Gastrocnemius medialis (tissue), 4 donors: ENCODE measurements at places on chromosomes 5 and 9.

DNA sequence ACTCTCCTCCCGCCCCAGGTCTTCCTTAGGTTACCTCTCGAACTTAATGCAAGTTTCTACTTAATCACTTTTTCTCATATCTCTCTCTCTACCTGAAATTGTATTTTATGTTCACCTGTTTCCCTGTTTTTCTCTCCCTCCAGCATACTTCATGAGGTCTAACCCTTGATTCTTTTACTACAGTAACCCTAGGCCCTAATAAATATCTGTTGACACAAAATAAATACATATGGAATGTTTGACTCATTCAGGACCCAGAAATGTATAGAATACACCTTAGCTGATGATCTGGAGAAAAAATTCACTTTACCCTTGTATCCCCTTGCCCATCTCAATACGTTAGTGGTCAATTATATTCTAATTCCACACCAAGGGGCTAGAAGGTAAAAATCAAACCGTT is 250.9 kb upstream of the PTGER4 start:
- no peak for DNase-seq
- no peaks in the 10 kb centered on the region for H3K27me3 ChIP-seq
- H3K4me1 ChIP-seq, result no peaks in the 10 kb centered on the region
- H3K27ac ChIP-seq, result no peak overlapping the region
- no peak overlapping the region for H3K4me3 ChIP-seq
- H3K36me3 ChIP-seq, result no peaks in the 10 kb centered on the region

DNA sequence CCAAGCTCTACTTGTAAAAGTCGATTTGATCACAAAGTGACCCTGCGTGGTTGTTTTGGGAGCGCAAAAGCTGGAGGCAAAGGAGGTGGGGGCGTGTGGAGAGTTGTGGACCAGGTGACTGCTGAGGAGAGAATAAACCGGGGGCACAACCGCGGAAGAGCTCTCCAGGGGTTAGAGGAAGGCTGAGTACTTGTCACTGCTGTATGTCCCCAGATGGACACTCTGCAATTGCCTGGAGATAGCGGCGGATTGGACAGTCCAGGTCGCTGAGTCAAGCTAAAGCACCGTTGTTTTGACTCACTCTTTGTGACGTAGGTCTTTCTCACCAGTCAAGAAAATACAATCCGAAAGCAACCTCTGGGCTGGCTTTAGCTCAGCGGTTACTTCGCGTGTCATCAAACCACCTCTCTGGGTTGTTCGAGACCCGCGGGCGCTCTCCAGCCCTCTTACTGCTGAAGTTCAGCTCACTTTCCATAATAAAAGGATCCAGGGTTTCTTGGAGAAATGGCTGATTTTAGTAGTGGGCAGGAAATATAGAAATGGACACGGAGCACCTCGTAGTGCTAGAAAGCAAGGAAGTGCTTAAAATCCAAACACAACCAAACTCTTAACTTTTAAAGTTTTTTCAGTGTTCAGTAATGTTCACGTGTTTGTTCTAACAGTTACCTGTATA is 25.7 kb downstream of the ZMAT2 start:
- no peak overlapping the region for H3K27ac ChIP-seq
- peaks cover 7% of the 10 kb centered on the region for H3K27me3 ChIP-seq
- DNase-seq, result no peak
- no peak overlapping the region for H3K4me3 ChIP-seq
- no peaks in the 10 kb centered on the region for H3K36me3 ChIP-seq
- no peaks in the 10 kb centered on the region for H3K4me1 ChIP-seq

- DNase-seq, result no peak
- H3K27me3 ChIP-seq, result no peaks in the 10 kb centered on the region
- no peak overlapping the region for H3K4me3 ChIP-seq
- no peaks in the 10 kb centered on the region for H3K36me3 ChIP-seq
- H3K4me1 ChIP-seq, result no peaks in the 10 kb centered on the region
- no peak overlapping the region for H3K27ac ChIP-seq
Observed at GRCh38 chr5:152246401-152246800, 158.7 kb downstream of the NMUR2 start.

DNA sequence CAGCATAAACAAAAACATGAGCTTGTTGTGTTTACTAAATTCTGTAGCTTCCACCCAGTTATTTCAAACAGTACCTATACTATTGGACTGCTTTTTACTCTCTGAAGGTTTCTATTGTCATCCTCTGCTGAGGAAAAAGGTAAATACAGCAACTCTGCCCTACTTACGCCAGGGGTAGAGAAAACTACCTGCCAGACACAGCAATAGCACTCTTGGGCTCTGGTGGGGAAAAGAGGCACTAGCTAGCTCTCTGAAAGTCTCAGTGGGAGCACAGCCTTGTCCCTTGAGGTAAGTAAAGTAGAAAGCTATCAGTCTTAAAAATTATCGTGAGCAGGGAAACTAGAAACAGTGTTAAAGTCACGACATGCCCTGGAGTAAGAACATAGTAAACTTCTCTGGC is 3.7 kb downstream of the HCN1 start:
- no peaks in the 10 kb centered on the region for H3K27me3 ChIP-seq
- H3K27ac ChIP-seq, result no peak overlapping the region
- no peak overlapping the region for H3K4me3 ChIP-seq

DNA sequence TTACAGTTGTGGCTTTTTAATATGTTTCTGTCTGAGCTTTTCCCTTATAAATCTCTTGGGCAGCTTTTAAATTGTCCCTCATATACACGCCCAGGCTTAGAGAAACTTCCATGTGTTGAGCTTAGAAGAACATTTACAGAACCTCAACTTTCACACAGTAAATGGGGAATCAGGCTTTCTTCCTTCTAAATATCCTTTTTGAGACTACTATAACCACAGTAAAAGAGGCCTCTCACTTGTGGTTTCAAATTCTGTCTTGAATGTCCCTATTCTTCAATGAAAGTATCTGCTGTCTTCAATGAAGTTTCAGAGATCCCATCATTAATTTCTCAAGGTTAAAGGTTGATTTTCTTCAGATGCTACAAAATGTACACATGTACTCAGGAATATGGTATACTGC is 588.6 kb upstream of the DMAC1 start:
- H3K4me1 ChIP-seq, result no peaks in the 10 kb centered on the region
- H3K36me3 ChIP-seq, result no peaks in the 10 kb centered on the region
- H3K27ac ChIP-seq, result no peak overlapping the region
- H3K4me3 ChIP-seq, result no peak overlapping the region
- no peak for DNase-seq

GRCh38 chr5:83472508-83473345 is 1.2 kb downstream of the VCAN start:
- H3K36me3 ChIP-seq, result no peaks in the 10 kb centered on the region
- H3K27me3 ChIP-seq, result peaks cover 50% of the 10 kb centered on the region
- H3K4me1 ChIP-seq, result peaks cover 35% of the 10 kb centered on the region
- DNase-seq, result peak; percentile 28
- peak overlapping the region; percentile 57 for H3K4me3 ChIP-seq
- H3K27ac ChIP-seq, result peak overlapping the region; percentile 49

DNA sequence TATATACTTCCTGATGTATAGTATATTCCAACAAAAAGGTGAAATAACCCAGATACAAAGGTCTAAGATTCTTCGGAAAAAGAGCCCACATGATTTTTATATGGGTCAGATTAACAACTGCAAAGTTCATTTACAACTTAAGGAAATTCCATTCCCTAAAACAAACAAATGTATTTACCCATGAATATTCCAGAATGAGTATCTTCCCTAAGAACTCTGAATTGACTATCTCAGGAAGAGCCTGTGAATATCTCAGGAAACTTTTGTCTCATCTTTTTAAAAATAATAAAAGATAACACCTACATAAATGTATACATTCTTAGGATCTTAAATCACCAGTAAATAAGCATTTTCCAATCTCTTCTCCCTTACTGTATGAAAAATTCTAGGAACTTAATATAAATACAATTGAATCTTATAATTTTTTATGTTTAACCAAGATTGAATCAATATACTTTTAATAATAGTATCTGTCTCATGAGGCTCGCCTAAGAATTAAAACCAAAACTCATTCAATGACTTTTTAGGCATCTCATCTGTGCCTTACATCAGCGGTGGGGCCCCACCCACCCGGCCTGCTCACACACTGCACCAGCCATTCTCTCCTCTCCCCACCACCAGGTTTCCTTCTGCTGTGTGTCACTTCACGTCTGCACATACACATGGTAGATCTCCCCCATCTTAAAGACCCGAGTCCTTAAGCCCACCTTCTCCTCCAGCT is 78.1 kb downstream of the RAPGEF1 start:
- H3K4me3 ChIP-seq, result no peak overlapping the region
- no peak for DNase-seq
- H3K4me1 ChIP-seq, result peaks cover 40% of the 10 kb centered on the region
- no peaks in the 10 kb centered on the region for H3K36me3 ChIP-seq
- no peaks in the 10 kb centered on the region for H3K27me3 ChIP-seq

DNA sequence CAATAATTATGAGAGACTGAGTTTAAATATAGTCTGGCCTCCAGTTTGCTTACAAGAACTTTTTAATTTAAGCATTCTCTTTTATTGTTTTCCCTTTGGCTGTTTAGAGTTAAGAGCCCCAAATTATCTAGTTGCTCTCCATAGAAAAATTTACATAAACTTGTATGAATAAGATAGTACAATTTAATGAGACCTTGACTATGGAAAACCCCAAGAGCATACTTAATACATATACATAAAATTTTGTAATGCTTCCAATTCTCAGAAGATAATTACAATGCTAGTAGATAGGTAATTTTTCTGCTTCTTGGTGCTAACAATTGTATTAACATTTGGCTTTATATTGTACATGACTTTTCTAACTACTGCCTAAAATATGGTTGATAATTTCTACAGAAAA is 20.3 kb upstream of the MSH3 start:
- no peaks in the 10 kb centered on the region for H3K27me3 ChIP-seq
- H3K4me1 ChIP-seq, result no peaks in the 10 kb centered on the region
- H3K36me3 ChIP-seq, result no peaks in the 10 kb centered on the region
- no peak overlapping the region for H3K4me3 ChIP-seq
- no peak for DNase-seq
- H3K27ac ChIP-seq, result no peak overlapping the region

GRCh38 chr5:67222243-67223025 is 25.8 kb upstream of the CD180 start:
- no peak for DNase-seq
- no peak overlapping the region for H3K4me3 ChIP-seq
- no peaks in the 10 kb centered on the region for H3K27me3 ChIP-seq
- no peaks in the 10 kb centered on the region for H3K36me3 ChIP-seq
- H3K4me1 ChIP-seq, result no peaks in the 10 kb centered on the region
- H3K27ac ChIP-seq, result no peak overlapping the region

DNA sequence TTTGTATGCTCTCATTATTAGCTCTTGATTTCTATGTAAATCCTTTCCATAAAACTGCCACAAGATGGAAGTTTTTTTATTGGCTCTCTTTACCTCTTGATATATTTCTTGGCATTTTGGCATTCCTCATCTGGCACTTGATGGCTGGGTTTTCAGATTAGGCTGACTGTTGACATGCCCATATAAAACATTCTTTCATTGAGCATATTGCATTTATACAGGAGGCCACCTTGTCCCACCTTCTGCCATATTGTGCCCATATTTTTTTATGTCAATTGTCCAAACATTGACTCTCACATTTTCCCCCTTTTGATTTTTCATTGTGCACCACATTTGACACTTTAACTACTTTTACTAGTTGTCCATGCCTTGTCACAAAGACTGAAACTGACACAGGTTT is 182.9 kb downstream of the MEF2C start:
- H3K36me3 ChIP-seq, result no peaks in the 10 kb centered on the region
- no peak overlapping the region for H3K4me3 ChIP-seq
- DNase-seq, result no peak
- no peaks in the 10 kb centered on the region for H3K4me1 ChIP-seq
- no peak overlapping the region for H3K27ac ChIP-seq

DNA sequence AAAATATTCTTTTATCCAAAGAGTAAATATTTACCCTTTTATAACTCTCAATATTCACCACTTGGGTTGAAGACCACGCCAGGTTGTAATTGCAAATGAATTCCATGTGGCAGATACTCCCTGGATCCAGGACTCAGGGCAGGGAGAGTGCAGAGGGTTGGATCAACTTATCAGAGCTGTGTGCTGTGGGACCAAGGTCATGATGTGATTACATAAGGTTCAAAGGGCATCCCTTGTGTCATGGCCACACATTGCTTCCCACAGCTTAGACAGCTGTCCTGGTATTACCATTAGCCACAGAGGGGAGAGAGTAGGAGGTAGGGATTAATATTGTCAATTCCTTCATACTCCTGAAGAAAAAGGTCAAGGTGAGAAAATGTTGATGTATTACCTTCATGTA is 133.9 kb downstream of the JAKMIP2 start:
- no peak for DNase-seq
- no peak overlapping the region for H3K4me3 ChIP-seq
- no peaks in the 10 kb centered on the region for H3K27me3 ChIP-seq
- H3K4me1 ChIP-seq, result no peaks in the 10 kb centered on the region
- no peaks in the 10 kb centered on the region for H3K36me3 ChIP-seq

- H3K4me1 ChIP-seq, result no peaks in the 10 kb centered on the region
- no peaks in the 10 kb centered on the region for H3K27me3 ChIP-seq
- no peak overlapping the region for H3K4me3 ChIP-seq
- no peak overlapping the region for H3K27ac ChIP-seq
Observed at GRCh38 chr9:115374724-115375268, 256.8 kb upstream of the TNC start.

GRCh38 chr5:600886-601541 is 11.1 kb upstream of the CEP72 start:
- H3K27me3 ChIP-seq, result peaks cover 7% of the 10 kb centered on the region
- no peaks in the 10 kb centered on the region for H3K4me1 ChIP-seq
- H3K4me3 ChIP-seq, result no peak overlapping the region
- H3K36me3 ChIP-seq, result no peaks in the 10 kb centered on the region

DNA sequence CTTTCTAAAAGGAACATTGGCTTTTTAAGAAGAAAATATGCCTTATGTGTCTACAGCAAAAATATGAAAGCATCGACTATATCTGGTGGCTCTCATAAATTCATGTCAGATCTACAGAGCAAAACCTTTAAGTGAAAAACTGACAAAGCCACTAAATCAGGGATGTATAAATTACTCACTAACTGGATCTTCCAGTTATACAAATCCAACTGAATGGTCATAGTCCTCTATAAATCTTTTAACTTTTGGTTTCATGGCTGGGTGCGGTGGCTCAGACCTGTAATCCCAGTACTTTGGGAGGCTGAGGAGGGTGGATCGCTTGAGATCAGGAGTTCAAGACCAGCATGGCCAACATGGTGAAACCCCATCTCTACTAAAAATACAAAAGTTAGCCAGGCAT is 29.2 kb upstream of the GZMA start:
- DNase-seq, result no peak
- no peak overlapping the region for H3K27ac ChIP-seq
- no peaks in the 10 kb centered on the region for H3K36me3 ChIP-seq
- H3K4me3 ChIP-seq, result no peak overlapping the region

GRCh38 chr5:65766175-65766574 is 44.2 kb downstream of the NLN start:
- no peak overlapping the region for H3K4me3 ChIP-seq
- DNase-seq, result no peak
- H3K36me3 ChIP-seq, result no peaks in the 10 kb centered on the region
- H3K4me1 ChIP-seq, result peaks cover 12% of the 10 kb centered on the region
- no peak overlapping the region for H3K27ac ChIP-seq
- H3K27me3 ChIP-seq, result no peaks in the 10 kb centered on the region

DNA sequence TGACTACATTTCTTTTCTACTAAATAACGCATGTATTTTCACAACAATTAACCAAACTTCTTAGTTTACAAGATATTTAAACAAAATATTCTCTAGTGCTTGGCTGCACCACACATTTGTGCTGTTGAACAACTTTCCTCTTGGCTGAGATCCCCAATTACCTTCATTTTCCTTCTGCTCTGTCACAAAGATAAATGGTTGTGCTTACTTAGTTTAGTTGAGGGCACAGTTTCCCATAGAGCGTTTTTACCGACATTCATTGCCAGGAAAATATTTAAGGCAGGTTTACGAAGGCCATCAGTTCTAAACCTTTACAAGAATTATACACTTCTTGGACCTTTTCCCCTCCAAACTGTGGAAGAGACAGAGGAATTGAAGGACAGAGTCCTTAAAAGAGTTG is 60.7 kb downstream of the PRUNE2 start:
- no peak overlapping the region for H3K4me3 ChIP-seq
- no peak overlapping the region for H3K27ac ChIP-seq
- no peak for DNase-seq
- H3K36me3 ChIP-seq, result no peaks in the 10 kb centered on the region
- no peaks in the 10 kb centered on the region for H3K27me3 ChIP-seq
